ENCODE measurements at places on chromosomes 6 and 20.
A peak's percentile ranks its signal among the peaks of the same experiment; 100 is the strongest.

DNA sequence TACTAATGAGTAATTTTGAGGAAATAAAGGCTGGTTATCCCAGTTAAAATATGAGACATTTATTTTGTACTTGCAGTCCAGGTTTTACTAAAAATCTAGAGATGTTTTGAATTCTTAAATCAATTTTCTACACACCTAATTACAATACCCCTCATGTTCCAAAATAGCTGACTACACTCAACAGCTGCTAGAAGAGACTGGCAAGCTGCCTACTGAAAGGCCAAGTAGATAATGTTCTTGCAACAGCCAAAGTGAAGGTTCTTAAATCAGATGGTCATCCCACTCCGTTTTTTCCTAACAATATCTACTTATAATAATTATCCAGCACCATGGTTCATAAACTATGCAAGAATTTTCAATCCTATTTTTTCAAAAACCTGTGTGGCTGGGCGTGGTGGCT lies 69.0 kb downstream of the DTNBP1 start:
- no peak for DNase-seq

- peak; percentile 87 for DNase-seq
Measured at GRCh38 chr6:144104898-144105487, 9.6 kb upstream of the SF3B5 start.

DNA sequence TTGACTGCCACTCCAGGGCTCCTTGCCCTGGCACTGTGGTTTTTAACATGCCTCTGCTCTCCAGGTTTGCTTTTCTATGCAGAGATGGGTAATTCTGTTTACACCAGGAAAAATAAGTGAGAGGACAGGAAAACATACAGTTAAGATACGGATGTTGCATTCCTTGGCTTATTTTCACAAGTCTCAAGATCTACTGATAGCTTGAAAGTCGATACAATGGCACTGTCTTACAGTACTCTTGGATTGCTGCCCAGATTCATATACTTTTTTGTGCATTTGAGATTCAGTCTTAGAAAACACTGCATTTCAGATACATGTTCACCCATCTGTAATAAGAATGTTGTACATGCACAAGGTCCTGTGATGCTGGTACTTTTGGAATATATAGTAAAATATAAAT lies 159.6 kb upstream of the FLRT3 start:
- DNase-seq, result no peak

GRCh38 chr20:64156136-64156885 lies 7.9 kb upstream of the MYT1 start:
- DNase-seq, result no peak

GRCh38 chr6:151723152-151723551 lies 84.3 kb upstream of the ESR1 start:
- DNase-seq, result peak; percentile 77

DNA sequence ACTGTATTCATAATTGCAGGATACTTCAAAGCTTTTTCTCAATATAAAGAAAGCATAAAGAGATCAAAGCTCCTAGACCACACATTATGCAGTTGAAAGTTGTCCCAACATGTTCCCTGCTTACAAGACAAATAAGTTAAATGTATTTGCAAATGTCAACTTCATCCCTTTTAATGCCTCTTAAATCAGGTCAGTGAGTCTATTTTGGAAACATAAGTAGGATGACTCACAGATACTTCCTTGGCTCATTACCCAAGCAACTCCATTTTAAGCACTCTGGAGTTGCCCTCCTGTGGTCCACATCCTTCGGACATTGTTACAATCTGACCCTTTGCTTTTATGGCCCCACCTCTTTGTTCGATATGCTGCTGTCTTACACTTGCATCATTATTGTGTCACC lies 162.0 kb downstream of the FAXC start:
- DNase-seq, result no peak

DNA sequence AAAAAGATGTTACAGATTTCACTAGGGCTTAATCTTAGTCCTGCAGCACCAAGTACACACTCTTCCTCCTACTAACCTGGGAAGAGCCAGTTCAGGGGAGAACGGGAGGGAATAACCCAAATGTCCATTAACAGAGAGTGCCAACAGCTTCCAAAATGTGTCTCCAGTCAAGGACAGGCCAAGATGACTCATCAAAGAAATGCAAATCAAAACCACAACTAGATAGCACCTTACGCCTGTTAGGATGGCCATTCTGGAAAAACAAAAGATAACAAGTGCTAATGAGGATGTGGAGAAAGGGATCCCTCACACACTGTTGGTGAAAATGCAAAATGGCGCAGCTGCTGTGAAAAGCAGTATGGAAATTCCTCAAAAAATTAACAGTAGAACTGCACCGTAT lies 3.8 kb upstream of the MAS1L start:
- no peak for DNase-seq

DNA sequence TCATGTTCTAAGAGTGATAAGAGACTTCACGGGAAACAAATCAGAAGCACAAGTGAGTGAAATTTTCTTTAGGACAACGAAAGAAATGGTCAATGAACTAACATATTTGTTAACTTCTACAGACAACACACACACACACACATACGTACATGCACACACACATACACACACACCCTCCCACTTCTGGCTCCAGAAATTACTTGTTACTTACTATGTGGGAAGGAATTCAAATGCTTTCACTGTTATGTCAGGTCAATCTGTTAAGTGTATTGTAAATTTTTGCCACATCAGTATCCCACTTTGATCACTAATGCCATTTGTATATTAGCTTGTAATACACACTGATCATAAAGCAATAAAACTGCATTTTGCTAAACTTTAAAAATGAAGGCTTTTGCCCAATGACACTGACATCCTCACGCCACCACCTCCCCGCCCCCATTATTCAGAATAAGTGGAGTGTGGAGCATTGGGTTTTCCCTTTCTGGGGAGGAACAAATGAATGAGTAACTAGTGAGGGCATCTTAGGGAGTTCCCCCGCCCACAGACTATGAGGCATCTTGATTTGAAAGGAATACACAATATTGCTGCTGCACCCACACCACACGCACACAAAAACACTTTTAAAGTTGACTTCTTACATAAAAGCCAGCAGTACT lies 76.2 kb downstream of the ATXN1 start:
- DNase-seq, result peak; percentile 98

DNA sequence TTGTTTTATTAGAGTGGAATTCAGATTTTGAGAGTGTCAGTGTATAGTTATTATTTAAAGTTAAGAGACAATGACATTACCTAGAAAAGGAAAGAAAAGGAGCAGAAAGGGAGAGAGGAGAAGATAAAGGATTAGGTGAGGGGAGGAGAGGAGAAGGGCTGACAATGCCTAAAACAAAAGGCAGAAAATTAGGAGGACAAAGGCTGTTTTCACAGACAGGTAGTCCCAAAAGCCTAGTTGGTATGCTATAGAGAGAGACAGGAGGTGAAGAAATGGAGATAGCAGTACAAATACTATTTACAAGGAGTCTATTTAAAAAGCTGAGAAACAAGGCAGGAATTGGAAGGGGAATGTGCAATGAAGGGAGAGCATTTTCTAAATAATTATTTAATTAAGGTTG lies 409.4 kb upstream of the ADGRB3 start:
- DNase-seq, result no peak

GRCh38 chr6:84330325-84330724 lies 102.9 kb upstream of the CEP162 start:
- no peak for DNase-seq

- peak; percentile 48 for DNase-seq
Measured at GRCh38 chr6:6331946-6332601, 11.6 kb upstream of the F13A1 start.

DNA sequence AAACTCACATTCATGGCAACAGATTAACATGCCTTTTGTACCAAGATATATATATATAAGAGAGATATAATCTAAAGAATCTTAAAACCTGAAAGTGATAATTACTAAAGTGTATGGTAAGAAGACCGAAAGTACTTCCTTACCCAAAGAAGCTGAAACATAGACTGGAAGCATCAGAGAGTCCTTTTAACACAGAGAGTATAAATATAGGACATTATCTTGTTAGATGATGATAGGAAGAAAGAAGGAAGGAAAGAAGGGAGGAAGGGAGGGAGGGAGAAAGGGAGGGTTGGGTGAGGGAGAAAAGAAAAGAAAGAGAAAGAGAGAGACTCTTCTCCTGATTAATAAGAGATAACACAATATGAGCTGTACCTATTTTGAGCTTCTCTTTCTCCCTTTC lies 68.2 kb downstream of the PHIP start:
- DNase-seq, result no peak

GRCh38 chr20:6012179-6012578 lies 41.7 kb downstream of the LRRN4 start:
- DNase-seq, result no peak

GRCh38 chr6:98678481-98678880 lies 155.9 kb upstream of the POU3F2 start:
- DNase-seq, result no peak

- DNase-seq, result no peak
Measured at GRCh38 chr6:6176127-6176526, 144.3 kb downstream of the F13A1 start.

DNA sequence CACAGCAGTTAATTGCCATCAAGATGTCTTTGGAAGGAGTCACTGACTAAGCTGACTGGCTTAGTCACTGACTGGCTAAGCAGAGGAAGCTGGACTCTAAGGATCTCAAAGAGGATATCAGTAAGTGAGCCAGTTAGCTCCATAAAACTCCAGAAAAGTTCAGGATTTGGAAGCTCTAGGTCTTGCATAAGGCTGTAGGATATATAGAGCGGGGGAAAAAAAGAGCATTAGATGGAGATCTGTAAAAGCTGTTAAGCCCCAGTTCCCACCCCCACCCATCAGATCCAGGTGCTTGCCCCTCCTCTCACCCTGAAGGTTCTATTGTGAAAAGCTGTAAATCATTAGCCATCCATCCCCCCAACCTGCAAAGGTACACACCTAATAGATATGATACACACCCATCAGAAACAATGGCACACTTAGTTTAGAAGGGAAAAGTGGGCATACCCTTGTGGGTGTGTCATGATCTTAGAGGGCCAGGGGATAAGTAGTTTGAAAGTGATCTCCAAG lies 32.2 kb downstream of the CARMIL1 start:
- peak; percentile 22 for DNase-seq

DNA sequence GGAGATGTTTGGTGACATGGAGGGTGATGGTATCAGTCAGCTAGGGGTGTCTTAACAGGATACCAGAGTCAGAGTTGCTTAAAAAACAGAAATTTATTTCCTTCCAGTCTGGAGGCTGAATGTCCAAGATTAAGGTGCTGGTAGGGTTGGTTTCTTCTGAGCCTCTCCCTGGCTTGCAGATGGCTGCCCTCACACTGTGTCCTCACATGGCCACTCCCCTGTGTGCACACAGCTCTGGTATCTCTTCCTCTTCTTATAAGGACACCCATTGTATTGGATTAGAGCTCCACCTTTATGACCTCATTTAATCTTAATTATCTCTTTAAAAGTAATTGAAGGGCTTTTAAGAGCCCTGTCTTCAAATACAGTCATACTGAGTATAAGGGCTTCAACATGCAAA lies 431.8 kb upstream of the MMS22L start:
- DNase-seq, result no peak

DNA sequence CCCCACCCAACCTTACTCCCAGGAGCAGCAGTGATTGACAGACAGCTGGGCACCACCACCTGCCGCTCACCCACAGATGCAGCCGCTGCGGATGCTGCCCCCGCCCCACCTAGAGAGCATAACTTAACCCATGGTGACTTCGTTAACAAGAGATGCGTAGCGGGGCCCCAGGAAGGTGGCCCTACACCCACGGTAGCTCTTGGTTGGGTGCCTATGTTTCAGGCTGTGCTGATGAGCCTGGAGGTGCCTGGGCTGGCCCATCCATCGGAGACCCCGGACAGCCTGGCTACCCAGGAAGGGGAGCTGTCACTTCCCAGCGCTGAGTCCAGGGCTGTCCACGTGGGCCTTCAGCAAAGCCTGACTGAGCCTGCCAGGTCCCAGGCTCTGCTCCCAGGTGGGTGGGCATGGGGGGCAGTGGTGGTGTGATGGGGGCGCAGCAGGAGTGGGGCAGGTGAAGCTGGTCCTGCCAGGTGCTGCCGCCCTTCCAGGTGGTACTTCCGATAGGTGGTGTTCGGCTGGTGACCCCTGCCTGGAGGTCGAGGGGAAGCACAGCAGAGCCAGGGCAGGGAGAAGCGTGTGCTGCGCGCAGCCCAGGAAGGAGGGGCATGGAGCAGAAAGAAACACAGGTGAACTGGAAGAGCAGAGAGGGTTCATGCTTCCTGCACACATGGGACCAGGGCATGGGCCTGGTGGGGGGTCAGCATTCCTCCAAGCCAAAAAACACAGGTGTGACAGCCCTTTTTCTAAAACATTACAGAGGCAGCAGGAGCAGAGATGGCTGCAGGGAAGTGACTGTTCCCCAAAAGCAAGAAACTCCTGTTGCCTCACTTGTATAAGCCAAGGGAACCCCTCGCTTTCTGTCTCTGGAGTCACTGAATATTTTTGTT lies 56.9 kb downstream of the SYNJ2 start:
- DNase-seq, result no peak

DNA sequence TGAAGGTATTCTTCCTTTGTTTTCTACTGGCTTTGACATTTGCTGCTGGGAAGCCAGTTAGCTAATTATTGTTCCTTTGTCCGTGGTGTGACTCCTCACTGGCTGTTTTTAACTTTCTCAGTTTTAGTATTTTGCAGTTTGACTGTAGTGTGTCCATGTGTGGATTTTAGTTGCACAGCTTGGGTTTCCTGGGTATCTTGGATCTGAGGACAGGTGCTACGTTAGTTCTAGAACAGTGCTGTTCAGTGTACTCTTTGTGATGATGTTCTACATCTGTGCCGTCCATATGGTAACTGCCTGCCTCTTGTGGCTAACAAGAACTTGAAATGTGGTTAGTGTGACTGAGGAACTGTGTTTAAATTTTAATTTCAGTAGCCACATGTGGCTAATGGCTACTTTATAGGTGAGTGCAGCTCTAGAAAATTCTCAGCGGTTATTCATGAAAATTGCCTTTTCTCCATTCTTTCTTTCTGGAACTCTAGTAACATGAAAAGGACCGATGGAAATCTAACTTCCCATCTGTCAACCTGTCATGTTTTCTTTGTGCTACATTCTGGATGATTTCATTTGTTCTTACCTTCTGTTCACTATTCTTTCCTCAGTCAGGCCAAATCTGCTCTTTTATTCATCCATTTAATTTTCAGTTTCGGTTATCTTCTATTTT lies 7.4 kb downstream of the SNX9 start:
- DNase-seq, result no peak

DNA sequence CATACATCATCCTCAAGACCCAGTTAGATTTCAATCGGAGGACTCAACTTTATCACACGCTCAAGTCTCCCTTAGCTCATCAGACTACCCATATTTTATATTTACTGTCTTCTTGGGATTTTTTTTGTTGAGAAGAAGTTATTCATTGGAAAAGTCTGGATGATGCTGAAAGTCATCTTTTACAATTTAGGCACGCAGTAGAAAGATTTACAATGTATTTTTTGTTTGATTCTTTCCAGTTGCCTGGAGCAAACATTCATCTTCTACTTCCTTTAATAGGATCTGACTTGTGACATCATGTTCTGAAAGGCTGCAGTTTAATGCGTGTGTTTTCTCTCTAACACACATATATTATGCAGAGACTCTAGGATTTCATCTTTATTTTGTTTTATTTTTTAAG lies 235.7 kb downstream of the DOK5 start:
- DNase-seq, result no peak

GRCh38 chr20:53598140-53599043 lies 4.8 kb upstream of the ZNF217 start:
- no peak for DNase-seq

- no peak for DNase-seq
Measured at GRCh38 chr6:150514806-150515380, 84.8 kb upstream of the PLEKHG1 start.
